ELF-1 (cell line): ENCODE measurements at places on chromosomes 1 and 21.

DNA sequence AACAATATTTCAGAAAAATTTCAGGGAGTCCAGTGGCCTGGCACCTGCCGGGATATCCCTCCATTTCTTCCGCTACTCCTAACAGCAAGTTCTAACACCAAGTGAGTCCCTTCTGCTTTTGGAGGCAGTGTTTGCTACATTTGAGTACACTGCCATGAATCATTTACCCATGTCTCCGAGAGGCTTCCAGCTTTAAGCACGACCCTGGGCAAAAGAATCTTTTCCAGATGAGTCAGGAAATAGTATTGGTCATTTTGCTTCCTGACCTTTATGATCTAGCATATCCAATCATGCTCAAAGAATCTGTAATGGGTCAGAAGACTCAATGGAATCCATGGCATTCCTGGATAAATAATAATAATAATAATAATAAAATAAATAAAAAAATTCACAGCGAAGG, 60.7 kb upstream of the FMN2 start:
- no peak for DNase-seq

- DNase-seq, result peak; percentile 22
Observed at GRCh38 chr1:45009956-45010854, 919 bp downstream of the HECTD3 start.

GRCh38 chr1:154459080-154459479, 42.9 kb upstream of the TDRD10 start:
- no peak for DNase-seq

DNA sequence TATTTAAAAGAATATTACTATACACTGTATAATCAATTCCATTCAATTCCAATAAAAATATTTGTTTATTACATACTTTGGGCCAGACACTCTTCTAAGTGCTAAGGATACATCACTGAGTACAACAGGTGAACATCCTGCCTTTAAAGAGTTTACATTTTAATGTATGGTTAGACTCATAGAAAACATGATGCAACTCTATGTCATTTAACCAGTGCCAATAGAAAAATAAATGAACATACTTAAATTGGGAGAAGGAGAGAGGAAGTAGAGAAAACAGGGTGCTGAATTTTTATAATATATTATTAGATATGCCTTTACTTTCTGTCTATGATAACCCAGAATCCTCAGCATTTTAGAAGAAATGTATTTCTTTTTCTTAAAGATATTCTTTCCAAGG, 119.2 kb downstream of the TSEN15 start:
- DNase-seq, result no peak

DNA sequence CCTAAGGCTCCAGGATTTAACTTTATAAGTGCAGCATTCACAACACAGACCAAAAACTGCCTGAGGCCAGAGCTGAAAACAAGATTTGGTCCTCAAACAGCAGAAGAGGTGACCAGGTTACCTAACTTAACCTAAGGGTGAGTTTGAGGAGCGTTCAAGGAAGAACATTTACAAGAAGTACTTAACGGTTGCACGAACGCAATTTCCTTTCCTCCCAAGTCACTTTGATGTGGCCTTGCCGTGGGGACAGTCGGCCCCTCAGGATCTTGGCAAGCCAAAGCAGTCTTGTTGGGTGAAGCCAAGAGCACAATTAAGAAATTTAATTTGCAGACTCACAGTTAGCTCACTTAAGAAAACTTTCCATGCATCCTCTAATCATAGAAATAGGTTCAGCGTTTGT, 202.6 kb upstream of the COA6 start:
- DNase-seq, result no peak

DNA sequence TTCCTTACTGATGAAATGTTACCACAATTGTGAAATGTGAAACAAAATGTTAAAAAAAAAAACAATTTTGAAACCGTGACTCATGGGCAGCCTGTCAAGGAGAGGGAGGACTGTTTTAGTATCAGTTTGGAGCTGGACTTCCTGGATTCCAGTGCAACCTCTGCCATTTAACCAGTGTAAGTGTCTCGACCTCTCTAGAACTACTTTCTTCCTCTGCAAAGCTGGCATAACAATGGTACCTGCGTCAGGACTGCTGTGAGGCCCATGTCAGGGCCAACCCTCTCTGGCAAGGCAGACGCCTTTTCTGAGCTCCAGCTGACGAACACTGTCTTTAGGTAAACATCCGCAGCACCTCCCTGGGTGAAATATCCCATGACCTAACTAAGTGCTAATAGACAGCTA, 20.9 kb downstream of the URB1 start:
- no peak for DNase-seq

- no peak for DNase-seq
Observed at GRCh38 chr1:211738691-211739301, 63.4 kb upstream of the NEK2 start.

- DNase-seq, result no peak
Observed at GRCh38 chr1:164058198-164058597, 500.8 kb upstream of the PBX1 start.

GRCh38 chr1:184393962-184394361, 7.1 kb downstream of the C1orf21 start:
- DNase-seq, result no peak

DNA sequence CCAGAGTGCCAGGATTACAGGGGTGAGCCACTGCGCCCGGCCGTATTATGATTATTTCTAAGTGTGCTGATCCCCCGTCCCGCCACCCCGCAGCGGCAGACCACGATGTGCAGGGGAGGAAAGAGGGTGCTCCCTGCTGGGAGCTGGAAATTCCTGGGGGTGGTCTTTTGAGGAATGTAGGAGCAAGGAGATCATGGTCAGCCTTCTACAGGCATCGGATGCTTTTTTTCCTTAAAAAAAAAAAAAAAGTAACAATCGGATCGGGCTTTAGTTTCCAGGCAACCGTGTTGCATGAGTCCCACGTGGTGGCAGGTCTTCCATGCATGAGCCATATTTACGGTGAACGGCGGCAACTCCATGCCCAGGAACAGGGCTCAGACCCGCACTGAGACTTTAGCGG, 74.2 kb upstream of the COX20 start:
- DNase-seq, result peak; percentile 65

GRCh38 chr1:158181577-158181922, 855 bp downstream of the CD1D start:
- no peak for DNase-seq

DNA sequence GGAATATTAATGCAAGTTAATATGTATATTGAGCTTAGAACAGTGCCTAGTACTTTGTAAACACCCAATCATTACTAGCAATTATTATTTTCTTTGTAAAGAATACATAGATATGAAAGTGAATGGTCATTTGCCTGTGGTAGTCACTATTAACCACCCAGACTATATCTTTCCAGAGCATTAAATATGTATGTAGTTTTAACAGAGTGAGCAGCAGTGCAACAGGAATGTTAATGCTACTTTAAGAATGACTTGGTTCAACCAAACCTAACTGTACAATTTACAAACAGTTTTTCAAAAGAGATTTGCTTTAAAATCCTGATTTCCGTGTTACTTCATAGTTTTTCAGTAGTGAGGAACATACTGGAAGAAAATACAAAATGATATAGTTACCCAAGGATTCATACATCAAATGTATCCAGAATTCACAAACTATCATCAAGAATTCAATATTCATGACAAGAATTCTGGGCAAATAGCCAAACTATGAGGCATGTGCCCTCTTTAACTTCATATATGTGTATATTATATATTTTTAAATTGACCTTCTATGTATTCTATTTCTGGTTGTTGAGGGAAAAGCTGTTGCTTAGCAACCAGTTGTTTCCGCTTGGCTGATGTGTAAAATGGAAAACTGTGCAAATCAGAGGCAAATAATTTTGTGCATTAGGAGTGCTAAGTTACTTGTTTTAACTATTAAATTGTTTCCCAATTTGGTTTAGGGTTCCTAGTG, 34.9 kb upstream of the IVNS1ABP start:
- DNase-seq, result no peak

- DNase-seq, result no peak
Observed at GRCh38 chr1:115558275-115558674, 83.5 kb upstream of the VANGL1 start.

DNA sequence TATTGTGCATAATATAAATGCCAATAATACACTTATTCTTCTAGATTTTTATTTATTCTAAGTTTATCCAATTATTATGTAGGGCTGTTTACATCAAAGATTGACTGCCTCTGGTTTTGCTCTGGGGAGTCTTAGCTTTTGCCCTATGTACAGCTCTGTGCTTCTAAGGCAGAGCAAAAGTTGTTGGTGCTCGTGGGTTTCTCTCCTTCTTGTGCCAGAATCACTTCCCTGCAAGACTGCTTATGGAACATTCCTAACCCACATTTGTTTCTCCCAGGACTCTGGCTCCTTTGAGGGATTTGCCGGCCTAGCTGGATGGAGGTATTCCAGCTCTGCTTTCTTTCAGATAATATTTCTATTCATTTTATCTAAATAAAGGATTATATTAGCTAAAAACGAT, 849.1 kb downstream of the USP25 start:
- no peak for DNase-seq

DNA sequence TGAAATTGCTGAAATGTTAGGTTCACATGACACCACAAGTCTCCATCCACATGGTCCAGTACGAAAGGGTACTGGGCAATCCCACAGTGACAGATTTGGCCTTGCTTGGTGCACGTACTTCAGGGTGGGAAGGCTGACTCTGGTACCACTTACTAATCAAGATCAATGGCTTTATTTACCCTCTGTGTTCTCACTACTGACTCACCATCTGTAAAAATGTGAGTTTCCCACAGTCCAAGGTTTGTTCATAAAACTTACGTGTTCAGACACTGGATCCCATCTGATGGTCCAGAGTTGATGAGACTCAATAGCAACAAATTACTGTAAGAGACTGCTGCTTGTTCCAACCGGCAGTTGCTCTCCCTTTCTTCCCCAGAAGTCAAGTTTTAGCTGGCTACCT, 231.7 kb downstream of the LMX1A start:
- DNase-seq, result no peak

- DNase-seq, result peak; percentile 62
Observed at GRCh38 chr1:91564888-91565701, 64.4 kb downstream of the CDC7 start.

- no peak for DNase-seq
Observed at GRCh38 chr1:245608271-245608670, 453.5 kb downstream of the KIF26B start.

DNA sequence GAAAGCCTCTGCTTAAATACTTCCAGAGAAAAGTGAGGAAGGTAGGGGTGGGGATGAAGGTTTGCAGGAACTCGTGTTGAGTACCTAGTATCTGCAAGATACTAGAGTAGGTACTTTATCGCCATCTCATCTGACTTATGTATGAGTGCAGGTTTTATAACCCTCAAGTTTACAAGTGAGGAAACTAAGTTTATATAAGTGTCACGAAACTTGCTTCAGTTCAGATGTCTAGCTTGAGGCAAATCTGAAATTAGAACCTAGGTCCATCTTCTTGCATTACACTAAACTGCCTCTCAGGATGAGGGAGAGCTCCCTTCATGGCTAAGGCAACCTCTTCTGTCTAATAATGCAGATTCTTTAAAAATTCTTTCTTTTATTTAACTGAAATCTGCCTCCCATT, 43.5 kb downstream of the NFIA start:
- DNase-seq, result no peak

GRCh38 chr1:190484045-190484444, 6.4 kb upstream of the BRINP3 start:
- no peak for DNase-seq

- DNase-seq, result no peak
Observed at GRCh38 chr1:46133181-46133658, 791 bp upstream of the PIK3R3 start.

DNA sequence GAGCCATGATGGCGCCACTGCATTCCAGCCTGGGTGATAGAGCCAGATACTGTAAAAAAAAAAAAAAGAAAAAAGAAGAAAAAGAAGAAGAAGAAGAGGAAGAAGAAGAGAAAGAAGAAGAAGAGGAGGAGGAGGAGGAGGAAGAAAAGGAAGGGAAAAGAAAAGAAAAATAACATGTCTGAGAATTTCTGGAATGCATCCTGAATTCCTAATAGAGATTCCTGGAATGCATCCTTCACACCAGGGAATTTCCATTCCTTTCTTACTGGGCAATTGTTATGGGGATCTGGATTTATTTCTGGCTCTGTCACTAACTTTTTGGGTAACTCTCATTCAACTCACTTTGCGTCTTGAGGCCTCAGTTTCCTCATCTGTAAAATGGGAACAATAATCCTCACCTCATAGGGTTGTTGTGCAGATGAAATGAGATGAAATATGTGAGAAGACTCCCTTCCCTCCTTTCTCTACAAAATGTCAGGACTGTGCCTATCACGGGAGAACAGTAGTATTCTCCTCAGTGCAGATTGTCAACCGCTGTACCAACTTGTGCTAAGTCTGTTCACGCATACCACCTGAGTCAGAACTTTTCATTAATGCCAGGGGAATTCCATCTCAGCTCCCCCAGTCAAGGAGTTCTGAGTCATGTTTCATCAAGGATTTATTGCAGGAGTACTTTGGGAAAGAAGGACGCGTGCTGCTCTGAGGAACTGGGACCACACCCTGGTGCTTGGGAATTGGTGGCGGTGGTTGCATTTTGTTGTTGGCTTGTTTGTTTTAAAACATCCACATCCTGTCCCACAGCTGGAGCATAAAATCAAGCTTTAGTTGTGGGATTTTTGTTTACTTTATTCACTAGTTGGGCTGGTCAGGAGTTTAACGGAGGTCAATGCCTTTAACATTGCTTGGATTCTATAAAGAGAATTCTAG, 42.4 kb upstream of the ROR1 start:
- DNase-seq, result peak; percentile 66

DNA sequence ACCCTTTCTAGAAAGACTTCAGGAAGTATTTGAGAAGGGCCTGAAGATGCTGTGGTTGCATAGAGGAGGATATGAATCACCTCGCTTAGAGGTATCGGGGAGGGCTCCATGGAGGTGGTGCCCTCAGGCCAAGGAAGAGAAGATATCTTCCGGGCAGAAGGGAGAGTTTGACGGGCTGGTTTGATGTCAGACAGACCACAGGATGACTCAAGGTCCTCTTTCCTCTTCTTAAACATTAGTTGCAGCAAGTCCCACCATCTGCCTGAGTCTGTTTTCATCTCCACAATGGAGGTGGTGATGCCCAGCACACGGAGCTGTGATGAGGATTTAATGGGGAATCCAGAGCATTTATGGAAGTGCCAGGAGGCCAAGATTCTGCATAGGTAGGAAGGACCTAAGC, 25.1 kb upstream of the RUNX3 start:
- DNase-seq, result no peak

- no peak for DNase-seq
Observed at GRCh38 chr1:54314696-54315095, 91.5 kb downstream of the SSBP3 start.

DNA sequence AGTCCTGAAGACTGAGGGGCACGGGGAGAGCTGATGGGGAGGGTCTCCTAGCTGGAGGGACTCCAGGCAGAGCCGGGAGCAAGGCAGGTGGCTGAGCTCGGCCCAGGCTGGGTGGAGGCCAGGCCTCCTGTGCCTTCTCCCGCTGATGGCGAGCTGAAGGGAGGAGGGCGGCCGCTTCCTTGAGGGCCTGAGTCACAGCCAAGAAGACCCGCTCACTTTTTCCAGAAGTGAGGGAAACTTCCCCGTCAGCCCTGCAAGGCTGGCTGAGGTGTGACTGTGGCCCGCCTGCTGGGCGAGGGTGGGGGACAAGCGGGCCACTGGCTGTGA, 1.7 kb upstream of the VWA1 start:
- peak; percentile 62 for DNase-seq
